ENCODE measurements at places on chromosomes 1 and 21.

- DNase-seq: no peak
Measured at GRCh38 chr1:111976842-111977241, 12.6 kb downstream of the KCND3 start.

DNA sequence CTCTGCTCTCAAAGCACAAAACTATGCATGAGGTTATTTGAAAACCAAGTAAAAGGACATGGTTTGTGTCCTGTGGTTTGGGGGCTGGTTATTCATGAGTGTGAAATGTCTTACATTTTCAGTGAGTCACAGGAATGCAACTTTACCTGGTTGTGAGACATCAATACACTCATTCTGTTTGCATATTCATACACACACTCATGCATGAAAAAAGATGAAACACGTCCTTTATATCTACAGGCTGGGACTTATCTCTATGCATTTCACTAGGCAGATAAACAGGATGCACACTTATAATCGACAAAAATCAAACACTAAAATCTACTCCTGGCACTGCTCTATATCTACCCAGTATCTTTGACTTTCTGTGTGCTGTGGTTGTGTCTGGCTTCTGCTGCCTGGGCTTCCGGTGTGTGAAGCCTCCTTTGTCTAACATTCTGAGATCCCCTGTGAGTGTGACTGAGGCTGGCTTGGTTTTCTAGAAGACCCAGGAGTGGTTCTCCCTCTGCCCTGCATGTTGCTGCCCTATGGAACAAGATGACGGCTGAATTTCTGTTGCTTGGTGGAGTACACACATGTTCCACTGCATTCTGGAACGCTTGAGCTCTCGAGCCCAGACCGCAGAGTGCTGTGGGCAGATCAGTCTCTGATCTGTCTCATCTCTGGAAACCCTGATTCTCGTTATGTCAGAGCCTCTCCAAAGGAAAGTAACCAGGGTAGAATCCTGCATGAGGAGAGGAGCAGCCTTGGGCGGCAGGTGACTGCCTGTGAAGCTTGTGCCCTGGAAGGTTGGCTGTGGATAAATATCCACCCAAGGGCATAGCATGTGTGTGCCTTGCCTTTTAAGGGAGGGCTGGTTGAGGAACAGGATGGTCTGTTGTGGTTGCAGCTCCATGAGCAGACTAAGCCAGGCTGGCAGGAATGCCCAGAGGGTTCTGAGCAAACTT, 19.7 kb upstream of the FASLG start:
- no peak for DNase-seq

- DNase-seq: no peak
Measured at GRCh38 chr1:224749916-224750315, 133.8 kb downstream of the CNIH3 start.

DNA sequence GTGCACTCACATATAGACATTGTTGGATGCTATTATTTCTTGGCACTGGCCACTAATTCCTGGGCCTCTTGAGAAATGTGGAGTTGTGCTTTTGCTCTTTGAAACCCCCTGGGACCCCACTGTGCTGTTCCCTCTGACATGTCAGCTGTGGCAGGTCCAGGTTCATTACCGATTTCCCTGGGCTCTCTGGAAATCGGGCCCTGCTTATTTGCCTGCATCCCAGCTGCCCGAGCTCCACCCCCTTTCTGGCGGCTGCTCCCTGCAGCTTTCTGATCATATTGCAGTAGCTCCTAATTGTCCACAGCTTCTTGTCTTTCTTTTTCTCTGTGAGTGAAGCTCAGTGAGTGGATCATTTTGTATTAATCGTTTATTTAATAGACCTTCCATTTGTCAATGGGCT, 183.7 kb upstream of the FAM78B start:
- no peak for DNase-seq

DNA sequence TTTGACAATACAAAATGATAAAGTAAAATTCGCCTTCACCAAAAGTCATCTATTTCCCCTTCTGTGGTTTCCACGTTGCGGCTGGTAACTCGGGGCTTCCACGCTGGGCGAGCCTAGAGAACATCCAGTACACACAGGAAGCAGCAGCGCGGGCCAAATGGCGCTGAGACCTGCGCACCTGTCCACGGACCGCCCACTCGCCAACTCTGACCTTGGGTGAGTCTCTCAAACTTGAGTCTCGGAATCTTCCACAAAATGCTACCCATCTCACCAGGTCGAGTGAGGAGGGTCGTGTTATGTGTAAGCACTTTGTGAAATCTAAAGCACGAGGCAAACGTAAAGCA, 820 bp upstream of the TTF2 start:
- DNase-seq: no peak

DNA sequence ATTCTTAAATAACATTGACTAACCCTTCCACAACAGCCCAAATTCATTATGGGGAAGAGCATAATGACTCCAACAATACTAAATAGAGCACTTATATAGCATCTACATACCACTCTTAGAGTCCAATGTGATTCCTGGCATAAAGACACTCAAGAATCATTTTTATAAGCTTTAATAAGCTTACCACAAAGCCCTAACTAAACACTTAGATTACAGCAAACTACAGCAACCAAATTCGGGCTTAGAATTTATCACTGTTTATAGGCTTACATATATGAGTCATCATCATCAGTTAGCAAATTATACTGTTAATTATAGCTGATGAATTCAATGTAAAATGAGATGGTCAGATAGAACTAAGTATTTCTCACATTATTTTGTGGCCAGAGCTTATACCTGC, 7.3 kb downstream of the SCYL3 start:
- no peak for DNase-seq

GRCh38 chr21:15441060-15441493, 288.7 kb upstream of the USP25 start:
- peak; percentile 76 for DNase-seq
